ENCODE measurements at places on chromosomes 2 and 18.

DNA sequence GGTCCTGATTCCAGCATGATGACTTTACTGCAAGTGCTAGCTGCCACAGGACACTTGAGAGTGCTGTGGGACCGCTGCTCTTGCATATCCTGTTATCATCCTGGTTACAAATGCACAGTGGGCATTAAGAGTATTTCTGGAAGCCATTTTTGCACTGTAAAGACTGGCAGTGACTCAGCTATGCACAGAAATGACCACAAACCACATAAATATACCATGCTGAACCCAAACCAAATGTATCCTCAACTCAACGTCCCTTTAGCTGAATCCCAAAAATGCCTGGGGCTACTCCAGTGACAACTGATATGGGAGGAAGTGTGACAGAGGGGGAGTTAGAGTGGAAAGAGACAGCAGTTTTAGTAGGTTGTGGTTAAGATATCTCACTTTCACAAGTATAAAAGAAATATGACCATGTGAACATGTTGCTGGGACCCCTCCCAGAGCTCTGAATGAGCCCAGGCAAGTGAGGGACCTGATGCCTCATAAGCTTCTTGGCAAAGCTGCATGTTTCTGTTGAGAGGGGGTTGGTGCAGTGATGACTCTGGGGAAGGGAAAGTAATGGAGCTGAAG, 37.3 kb downstream of the RHBDD1 start:
- DNase-seq, result no peak

GRCh38 chr2:171807831-171808393, 86.1 kb downstream of the SLC25A12 start:
- DNase-seq, result no peak

GRCh38 chr2:177147834-177148445, 64.7 kb upstream of the HNRNPA3 start:
- DNase-seq, result no peak

DNA sequence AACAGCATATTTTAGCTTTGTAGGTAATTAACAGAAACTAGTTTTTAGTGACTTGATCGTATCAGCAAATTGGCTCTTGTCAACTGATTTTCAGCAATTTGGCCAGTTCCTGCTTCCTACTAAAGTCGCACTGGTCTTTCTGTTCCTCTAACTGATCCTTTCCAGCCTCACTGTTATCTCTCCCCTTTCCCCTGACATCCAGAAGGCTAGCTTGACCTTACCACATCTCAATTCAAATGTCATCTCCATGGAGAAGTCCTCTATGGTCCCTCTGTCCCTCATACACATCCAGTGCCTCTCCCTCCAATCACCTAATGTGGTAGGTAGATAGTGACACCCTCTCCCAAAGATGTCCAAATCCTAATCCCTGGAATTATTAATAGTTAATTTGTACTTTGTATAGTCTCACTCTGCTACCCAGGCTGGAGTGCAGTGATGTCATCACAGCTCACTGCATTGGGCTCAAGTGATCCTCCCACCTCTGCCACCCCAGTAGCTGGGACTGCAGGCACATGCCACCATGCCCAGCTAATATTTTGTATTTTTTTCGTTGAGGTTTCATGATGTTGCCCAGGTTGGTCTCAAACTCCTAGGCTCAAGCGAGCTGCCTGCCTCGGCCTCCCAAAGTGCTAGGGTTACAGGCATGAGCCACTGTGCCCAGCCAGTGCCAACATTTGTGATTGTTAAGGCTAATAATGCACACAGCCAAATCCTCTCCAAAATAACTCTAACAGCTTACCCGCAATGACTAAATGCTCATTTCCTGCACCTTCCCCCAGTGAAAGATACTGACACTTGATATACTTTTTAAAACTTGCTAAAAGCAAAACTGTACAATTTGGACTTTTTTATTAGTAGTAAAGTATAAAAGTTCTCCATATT, 16.9 kb downstream of the PSTPIP2 start:
- DNase-seq, result no peak

DNA sequence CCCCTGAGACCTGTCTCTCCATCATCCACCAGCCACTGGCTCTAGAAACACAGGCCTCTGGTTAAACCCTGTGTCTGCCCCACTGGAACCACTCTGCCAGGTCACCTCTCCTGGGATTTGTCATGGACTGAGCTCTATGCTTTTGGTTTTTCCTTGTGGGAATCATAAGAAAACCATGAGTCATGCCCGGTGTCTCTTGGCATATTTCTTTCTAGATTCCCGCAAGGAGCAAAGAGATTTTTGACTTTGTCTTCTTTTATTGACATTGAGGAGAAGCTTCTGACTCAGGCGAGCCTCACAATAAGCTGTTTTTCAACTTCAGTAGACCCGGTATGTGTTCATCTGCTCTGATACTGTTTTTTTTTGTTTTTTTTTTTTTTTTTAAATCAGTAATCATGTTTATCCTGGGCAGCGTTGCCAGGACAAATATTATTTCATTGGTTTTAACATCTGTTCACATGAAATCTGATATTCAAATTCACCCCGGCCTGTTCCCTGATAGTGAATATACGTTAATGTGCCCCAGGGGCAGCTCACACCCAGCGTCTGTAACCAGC, 207.1 kb downstream of the ACKR3 start:
- peak; percentile 93 for DNase-seq

DNA sequence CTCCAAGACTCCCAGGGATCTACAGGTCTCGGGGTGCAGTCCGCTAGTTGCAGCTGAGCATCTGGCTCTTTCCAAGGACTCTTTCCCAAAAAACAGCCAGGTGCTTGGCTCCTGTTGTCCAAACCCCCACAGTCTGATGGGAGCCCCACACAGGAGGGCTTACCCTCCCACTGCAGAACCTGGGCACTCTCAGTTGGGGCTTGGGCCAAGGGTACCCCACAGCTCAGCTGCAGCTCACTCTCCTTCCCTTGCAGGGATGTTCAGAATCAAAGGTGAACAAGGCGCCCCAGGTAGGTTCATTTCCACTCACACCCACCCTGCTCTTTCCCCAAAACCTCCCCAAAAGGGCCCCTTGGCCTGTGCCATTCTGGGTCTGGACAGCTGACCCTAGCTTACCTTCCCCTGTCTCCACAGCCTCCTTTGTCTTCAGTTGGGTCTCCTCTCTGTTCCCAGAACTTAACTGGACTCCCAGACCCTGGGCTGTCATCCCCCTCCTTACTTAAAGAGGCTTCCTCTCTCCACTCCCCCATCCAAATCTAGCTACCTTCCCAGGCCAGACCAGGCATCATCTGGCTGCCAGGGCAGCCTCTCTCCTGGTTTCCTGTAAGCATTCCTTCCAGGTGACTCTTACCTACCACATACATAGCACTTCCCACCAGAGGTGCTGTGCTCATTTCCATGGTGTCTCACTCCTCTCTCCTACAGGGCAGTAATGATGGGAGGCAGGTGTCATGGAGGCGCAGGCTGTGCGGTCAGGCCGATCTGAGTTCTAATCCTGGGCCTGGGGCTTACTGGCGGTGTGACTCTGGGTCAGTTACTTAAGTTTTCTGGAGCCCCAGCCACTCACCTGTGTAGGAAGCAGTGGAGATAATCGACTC, 29.5 kb downstream of the MARCO start:
- no peak for DNase-seq

DNA sequence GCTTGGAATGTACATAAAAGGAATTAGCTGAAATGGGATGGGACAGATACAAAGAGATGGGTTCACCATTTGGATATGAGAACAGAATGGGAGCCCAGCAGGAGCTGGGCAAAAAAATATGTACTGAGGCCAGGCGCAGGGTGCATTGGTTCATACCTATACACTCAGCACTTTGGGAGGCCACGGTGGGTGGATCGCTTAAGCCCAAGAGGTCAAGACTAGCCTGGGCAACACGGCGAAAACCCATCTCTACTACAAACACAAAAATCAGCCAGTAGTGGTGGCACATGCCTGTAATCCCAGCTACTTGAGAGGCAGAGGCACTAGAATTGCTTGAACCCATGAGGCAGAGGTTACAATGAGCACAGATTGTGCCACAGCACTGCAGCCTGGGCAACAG, 30.4 kb downstream of the SCN7A start:
- DNase-seq, result no peak

GRCh38 chr2:83595121-83595690, 863.9 kb downstream of the SUCLG1 start:
- no peak for DNase-seq

- no peak for DNase-seq
These were observed 6.5 kb downstream of the STARD6 start for GRCh38 chr18:54351186-54351585.
